Astrocyte of the hippocampus (primary cell): ENCODE measurements at places on chromosomes 5 and 9.

GRCh38 chr5:19240170-19240569, 747.8 kb downstream of the CDH18 start:
- DNase-seq: peak; percentile 69

- peak; percentile 65 for DNase-seq
Measured at GRCh38 chr5:55176176-55176818, 3.3 kb upstream of the CDC20B start.

GRCh38 chr5:132688536-132689339, 14.9 kb downstream of the IL4 start:
- DNase-seq: no peak

- DNase-seq: no peak
Measured at GRCh38 chr5:162607879-162608278, 540.3 kb downstream of the GABRG2 start.

- no peak for DNase-seq
Measured at GRCh38 chr9:91746357-91746756, 203.7 kb downstream of the ROR2 start.

GRCh38 chr9:135242406-135242805, 154.9 kb downstream of the OLFM1 start:
- DNase-seq: no peak

GRCh38 chr9:20742833-20743232, 58.8 kb downstream of the FOCAD start:
- no peak for DNase-seq
